NCI-H187 (cell line): ENCODE measurements at places on chromosomes 4 and X.
A peak's percentile ranks its signal among the peaks of the same experiment; 100 is the strongest.

DNA sequence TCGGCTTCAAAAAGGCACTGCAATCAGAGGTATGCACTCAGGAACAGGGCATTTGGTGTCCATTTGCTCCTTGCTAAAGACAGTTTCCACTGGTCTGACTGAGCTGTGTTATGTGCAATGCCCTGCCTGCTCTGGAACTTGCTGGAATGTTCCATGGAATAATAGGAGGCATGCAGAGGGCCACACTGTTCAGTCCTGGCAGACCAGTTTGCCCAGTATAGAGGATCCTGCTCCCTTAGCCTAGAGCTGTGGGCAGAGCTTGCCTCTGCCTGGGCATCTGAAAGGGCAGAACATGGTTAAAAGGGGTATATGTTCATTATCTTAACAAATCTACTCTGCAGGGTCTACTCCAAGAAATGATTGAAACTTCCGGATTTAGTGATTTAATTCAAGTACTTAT lies 27.8 kb upstream of the CD99L2 start:
- DNase-seq = no peak

DNA sequence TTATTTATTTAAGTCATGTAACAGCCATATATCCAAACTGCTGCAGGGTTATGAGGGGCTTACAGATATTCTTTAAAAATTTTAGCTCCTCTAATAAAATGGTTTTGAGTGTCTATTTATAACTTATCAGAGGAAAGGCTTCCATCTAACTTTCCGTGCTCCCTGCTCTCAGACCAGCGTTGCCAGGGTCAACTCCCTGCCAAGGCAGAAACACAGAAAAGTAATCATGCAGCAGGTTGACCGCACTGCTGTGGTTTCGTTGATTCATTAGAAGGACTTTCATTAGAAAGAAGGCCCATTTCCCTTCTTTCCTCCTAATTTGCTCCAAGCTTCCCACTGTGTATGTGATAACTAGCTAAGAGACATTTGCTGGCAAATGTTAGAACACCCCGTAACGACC lies 33.9 kb downstream of the BCLAF3 start:
- no peak for DNase-seq

- DNase-seq = no peak
Measured at GRCh38 chr4:99352602-99353537, at the start of gene ADH1C. Gene ADH1C, minus strand, starts transcription at chr4:99352746. Its CDS starts 71 bp downstream, at chr4:99352675.

DNA sequence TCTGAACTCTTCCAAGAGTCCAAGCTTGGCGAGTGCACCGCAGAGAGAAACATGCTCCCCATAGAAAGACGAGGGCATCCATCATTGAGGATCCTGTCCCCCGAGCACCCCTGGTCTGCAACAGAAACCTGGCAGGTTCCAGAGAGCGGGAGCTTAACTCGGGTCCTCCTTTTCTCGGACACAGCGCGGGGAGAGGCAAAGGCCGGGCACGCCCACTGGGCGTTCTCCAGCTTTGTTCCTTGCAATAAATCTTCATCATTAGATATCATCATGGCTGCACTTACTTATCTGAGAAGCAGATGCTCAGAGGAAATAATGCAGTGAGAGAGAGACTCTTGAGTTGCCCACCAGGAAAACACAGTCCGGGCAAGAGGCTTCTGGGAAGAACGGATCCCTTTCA lies 90.1 kb upstream of the PSAPL1 start:
- no peak for DNase-seq

DNA sequence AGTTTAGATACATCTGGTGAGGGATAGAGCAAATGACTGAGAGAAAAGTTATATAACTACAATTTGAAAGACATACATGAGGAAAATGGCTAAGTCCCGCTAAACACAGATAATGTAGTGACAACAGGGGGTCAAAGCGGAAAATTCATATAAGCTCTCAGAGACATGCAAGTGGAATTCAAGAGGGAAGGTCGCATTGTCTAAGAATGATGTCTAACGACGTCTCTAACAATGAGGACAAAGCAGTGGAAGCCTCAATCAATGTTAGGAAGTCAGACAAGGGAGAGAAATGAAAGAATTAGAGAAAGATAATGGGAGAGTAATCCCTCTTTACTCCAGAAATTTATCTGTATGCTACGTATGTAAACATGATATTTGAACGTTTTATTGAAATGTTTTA lies 113.4 kb downstream of the ANTXR2 start:
- no peak for DNase-seq

- peak; percentile 79 for DNase-seq
Measured at GRCh38 chr4:123304151-123304964, 92.2 kb upstream of the SPRY1 start.
